ENCODE measurements at places on chromosomes 6 and 20.

DNA sequence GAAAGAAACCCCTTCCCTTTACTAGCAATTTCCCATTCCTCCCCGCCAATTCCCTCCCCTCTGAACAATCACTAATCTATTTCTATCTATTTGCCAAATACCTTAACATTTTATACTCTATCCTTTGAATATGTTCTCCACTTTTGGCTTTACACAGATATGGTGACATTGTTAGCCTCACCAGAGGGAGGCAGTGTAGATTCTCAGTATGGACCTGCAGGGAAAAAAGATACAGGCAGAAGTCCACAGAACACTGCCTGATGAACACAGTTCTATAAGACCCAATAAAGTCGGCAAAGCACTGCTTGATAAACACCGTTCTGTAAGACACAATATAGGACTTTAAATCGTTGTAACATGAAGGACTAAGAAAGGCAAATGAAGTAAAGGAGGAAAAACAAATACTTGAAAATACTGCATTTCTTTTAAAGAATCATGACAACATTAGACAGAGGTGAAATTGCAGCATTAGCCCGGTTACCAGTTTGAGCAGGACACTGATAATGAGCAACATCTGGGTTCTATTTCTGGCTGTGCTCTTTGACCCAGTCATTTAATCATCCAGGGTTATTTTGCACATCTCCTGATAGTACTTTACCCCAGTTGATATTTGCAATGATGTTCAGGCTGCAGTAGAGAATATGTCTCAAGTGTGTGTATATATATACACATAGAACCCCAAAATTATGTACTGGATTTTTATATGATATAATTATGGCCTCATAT, 296.8 kb downstream of the UTRN start:
- no peak for DNase-seq

- DNase-seq, result no peak
Observed at GRCh38 chr20:41308290-41308711, 9.2 kb downstream of the ZHX3 start.

- no peak for DNase-seq
Observed at GRCh38 chr6:31908791-31909190, 6.9 kb upstream of the ZBTB12 start.

- no peak for DNase-seq
Observed at GRCh38 chr6:142294679-142295078, 7.1 kb upstream of the ADGRG6 start.

DNA sequence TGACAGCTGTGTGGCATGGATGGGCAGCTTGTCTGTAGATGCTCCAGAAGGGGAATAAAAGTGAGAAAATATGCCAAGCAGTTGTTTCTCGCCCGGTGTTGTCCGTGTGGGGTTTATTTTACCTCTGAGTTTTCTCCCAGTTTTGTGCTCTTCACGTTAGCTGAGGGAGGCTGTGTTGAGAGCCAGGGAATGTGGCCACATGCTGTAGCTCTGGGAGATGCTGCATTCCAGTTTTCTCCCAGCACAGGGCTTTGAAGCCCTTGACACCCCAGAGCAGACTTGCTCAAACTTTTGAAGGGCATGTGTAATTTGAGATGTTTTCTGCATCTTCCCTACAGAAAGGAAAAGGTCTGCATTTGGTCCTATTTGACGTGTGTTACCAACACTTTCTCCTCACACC, 67.7 kb downstream of the RREB1 start:
- DNase-seq, result no peak

- DNase-seq, result no peak
Observed at GRCh38 chr20:32912688-32913087, 54.0 kb downstream of the EFCAB8 start.

DNA sequence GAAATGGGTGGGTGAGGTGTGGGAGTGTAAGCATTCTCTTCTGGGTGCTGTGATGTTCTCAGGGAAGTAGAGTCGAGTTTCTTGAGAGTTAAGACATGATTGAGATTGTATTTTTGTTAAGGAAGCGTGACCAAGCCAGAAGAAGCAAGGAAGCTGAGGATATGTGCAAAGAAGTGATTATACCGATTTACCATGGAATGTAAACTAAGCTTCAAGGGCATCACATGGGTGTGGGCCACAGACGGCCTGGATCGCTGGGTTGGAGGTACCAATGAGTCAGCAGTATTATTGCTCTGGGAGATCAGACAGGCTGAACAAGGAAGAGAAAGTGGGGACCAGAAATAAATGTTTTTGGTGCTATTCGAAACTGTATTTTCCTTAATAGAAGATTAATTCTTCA, 184.1 kb upstream of the GMDS start:
- no peak for DNase-seq

Data from activated naive CD4-positive, alpha-beta T cell (primary cell).